ENCODE measurements at places on chromosomes 16 and 17.

- no peak for DNase-seq
These were observed 43.9 kb downstream of the PITPNC1 start for GRCh38 chr17:67420994-67421393.

- no peak for DNase-seq
These were observed 303.8 kb downstream of the SEC14L1 start for GRCh38 chr17:77444628-77444983.

DNA sequence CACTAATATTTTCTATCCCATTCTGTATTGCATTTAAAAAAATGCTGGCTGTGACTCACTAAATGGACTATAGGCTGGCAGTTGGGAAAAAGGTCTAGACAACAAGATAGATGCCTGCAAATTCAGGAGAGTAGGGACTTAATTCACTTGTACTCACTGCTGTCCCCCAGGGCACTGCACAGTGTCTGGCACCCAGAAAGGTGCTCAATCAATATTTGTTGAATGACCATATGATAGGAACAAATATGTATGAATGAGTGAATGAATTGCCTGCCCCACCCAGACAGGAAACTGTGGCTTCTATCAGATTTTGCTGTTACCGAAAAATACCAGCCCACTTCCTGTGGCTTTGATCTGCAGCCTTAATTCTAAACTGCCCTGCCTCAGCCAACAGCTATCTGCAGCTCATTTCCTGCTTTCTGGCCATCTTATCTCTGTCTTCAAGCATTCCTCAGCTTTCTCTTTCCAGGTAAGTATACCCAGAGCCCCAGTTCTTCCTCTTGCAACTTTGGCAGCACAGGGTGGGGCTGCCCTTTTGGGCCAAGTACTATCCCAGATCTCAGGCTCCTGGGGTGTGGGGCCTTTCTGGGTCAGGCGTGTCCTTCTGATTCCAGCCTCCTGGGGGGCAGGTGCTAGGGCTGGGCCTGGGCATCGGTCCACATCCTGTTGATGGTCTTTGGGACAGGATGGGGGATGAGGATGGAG lies 15.3 kb upstream of the TNS4 start:
- no peak for DNase-seq

- DNase-seq, result no peak
These were observed 71.1 kb downstream of the RPGRIP1L start for GRCh38 chr16:53632526-53632925.

- DNase-seq, result no peak
These were observed 86.5 kb downstream of the SNX29 start for GRCh38 chr16:12063004-12063395.

- no peak for DNase-seq
These were observed 23.8 kb upstream of the ERN1 start for GRCh38 chr17:64153565-64154312.

DNA sequence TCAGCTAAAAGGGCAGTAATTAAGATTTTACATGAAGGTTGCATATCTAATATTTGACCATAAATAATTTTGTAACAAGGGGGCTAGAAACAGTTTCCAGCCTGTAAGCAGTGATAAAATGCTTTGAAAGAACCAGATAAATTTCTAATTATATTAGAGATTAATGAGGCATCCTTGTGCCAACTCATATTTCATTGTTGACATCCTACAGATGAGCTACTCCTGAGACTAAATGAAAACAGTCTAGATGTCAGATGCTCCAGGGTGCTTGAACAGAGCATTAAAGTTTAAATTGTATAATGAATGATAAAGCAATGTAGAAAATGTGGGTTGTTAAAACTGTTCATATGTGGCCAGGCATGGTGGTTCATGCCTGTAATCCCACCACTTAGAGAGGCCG lies 23.3 kb downstream of the IQCK start:
- no peak for DNase-seq

GRCh38 chr17:64964796-64965195 lies 45.5 kb upstream of the LRRC37A3 start:
- DNase-seq, result no peak

DNA sequence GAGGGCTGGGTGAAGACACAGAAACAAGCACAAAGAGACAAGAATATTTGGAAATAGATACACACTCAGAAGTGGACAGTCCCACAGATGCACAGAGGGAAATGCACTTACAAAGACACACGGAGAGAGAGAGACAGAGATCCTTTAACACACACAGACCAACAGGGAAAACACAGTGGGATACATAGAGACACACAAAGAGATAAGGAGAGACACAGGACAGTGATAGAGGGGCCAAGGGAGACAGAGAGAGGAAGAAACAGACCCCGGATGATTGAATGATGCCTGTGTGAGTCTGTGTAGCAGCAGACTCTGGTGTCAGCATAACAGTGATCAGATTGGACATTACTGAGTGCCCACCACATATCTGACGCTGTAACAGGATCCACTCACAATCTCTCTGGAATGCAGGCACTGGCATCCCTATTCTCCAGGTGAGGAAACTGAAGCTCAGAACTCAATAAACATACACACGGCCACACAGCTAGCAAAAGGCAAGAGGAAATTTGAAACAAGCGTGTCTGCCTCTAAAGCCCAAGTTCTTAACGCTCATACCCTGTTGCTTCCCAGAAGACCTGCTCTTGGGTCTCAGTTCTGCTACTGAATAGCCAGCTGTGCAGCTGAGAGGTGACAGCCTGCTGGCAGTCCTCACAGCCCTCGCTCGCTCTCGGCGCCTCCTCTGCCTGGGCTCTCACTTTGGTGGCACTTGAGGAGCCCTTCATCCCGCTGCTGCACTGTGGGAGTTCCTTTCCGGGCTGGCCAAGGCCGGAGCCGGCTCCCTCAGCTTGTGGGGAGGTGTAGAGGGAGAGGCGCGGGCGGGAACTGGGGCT lies 186.3 kb upstream of the NLRP1 start:
- DNase-seq, result no peak

- no peak for DNase-seq
These were observed 802.5 kb downstream of the CDH8 start for GRCh38 chr16:61233713-61234112.

GRCh38 chr17:429589-429988 lies 77.0 kb upstream of the RPH3AL start:
- DNase-seq, result no peak

All from activated T-helper 9 cell treated with anti-CD3 and anti-CD28 coated beads, Interleukin-2, amount 50 U/mL, for 16 hours (primary cell).